ENCODE measurements at places on chromosomes 12 and 14.

- DNase-seq, result no peak
Measured at GRCh38 chr12:120873226-120873625, 30.9 kb downstream of the SPPL3 start.

DNA sequence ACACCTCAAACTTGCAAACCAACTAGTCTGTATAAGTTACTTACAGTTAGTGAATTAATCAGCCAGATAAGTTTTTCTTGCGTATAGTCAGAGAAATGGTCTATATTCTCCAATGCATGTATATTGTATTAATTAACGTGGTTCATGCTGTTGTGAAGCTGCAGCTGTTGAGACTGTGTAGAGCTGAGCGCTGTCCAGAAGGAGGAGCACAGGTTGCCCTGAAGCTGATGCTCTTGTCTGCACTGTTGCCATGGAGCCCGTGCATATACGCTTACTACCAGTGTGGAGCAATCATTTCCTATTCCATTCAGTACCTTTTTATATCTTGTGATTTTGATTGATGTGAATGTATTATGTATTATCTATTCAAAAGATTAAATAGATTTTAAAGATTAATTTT, 74.3 kb upstream of the ARID2 start:
- no peak for DNase-seq

DNA sequence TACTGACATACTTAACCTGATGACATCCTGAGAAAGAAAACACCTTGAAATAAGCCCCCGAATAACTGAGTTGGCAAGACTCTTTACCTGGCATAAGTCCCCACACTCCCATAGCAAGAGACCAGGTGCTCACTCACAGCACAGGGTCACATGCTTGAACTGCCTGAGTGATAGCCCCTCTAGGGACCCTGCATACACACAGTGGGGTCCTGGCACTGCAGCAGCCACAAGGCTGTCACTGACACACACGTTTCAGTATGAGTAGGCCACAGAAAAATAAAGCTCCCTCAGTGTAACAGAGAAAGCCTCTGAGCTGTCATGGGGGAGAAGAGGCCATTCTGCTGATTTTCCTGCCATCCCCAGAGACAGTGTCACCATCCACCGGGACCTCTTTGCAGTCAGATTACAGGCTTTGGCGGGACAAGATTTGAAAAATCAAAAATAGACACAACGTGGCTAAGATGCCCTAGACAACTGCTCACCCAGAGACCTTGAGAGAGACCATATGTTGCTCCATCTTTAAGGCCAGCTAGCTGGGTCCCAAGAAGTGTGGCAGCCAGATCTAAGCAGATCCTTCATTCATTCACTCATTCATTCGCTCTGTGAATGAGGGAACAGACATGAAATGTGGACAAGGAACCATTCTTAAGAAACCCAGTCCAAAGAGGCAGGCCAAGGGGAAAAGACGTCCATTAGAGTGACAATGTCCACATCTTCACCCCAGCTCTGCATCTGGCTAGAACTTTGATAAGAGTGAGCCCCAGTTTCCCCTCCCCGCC, 1.6 kb downstream of the SCARB1 start:
- DNase-seq, result no peak

- no peak for DNase-seq
Measured at GRCh38 chr14:31269634-31270195, 62.1 kb upstream of the HECTD1 start.

GRCh38 chr12:12822886-12823285, 9.7 kb downstream of the DDX47 start:
- DNase-seq, result no peak
